ENCODE measurements at places on chromosomes 7 and 10. TPM values are rescaled to one million over a fixed set of nuclear protein-coding genes. Genes with fewer than 3 reads are reported as not detected.

DNA sequence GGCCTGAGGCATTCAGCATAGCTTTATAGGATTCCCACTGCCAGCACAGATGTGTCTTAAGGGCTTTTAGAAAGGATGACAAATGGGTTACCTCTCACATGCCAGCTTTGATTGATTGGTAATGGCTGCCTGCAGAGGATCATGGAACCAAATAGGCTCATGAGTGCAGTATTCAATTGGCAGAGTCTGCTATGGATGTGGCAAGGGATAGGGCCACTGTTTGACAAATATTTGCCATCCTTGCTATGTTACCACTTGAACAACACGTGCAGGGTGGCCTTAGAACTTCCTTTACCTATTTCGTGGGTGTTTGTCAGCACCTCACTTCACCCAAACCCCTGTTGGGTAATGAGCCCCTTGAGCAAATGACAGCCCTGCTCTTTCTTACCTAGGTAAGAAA is 139.2 kb downstream of the C10orf105 start:
- DNase-seq, result no peak

The ITIH2 gene
- total RNA-seq, result not detected

- DNase-seq, result no peak
Observed at GRCh38 chr7:27250557-27251070, 8.0 kb downstream of the EVX1 start.

The MAT1A gene
- not detected for total RNA-seq

The ECHS1 gene
- total RNA-seq, result 34.0 TPM

The NPTX2 gene
- total RNA-seq, result not detected

DNA sequence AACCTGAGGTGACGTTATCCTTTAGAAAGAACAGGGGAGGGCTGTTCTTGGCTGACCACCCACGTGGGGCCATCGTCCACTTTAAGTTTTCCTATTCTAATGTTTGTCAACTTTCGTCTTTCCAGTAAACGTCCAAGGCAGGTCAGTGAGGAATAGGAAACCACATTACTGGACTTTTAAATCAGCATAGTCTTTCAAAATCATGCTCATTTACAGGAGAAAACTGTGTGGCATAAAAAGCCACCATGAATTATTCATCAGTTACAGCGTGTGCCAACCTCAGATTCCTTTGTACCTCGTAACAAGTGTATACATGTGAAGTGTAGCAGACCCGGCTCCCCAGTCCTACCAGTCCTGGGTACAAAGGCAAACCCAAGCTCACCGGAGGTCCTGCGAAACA is 25.1 kb upstream of the ABLIM1 start:
- no peak for DNase-seq

DNA sequence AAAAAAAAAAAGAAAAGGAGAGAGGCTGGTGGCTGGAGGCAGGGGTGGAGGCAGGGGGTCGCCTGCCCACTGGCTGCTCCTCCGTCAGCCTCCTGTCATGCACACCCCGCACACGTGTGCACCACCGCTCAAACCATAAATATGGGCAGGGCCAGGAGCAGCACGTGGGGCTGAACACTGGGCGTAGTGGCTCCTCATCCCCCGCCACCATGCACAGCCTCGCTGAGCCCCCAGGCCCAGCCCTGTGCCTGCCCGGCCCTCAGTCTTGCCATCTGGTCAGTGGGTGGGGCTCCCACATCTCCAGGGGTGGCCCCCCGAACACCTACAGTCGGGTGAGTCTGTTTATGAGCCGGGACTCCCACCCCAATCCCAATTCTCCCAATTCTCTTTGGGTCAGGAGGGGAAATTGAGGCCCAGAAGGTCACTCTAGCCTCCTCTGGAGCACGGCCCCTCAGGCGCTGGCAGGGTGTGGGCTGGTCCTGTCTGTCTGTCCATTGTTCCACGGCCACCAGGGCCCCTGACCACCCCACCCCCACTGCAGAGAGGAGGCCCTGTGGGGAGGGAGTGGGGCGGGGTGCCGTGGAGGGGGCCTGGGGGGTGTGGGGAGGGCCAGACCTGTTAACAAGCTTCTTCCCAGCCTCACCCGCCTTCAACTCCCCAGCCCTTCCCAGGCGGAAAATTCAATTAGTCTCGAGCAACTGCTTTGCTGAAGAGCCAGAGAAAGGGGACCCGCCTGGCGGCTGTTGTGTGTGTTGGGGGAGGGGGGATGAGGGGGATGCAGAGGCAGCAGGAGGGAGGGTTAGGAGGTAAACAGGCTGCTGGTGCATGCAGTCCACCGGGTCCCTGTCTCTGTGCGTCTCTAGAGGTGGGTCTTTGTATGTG is 19.5 kb upstream of the GRIFIN start:
- no peak for DNase-seq

The CHAT gene
- total RNA-seq, result not detected

The OR13A1 gene
- not detected for total RNA-seq

DNA sequence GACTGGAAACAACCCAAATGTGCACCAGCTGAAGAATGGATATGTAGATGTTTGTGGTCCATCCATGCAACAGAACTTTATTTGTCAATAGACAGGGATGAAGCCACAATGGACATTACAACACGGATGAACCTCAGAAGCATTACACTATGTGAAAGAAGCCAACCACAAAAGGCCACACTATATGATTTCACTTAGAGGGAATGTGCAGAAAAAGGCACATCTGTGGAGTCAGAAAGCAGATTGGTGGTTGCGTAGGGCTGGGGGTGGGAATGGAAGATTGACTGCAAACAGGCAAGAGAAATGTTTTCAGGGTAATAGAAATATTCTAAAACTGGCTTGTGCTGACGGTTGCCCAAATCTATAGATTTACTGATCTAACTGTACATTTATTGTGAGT is 34.3 kb upstream of the WASHC2A start:
- DNase-seq, result no peak

- no peak for DNase-seq
Observed at GRCh38 chr10:102480396-102480795, 22.1 kb downstream of the ACTR1A start.

DNA sequence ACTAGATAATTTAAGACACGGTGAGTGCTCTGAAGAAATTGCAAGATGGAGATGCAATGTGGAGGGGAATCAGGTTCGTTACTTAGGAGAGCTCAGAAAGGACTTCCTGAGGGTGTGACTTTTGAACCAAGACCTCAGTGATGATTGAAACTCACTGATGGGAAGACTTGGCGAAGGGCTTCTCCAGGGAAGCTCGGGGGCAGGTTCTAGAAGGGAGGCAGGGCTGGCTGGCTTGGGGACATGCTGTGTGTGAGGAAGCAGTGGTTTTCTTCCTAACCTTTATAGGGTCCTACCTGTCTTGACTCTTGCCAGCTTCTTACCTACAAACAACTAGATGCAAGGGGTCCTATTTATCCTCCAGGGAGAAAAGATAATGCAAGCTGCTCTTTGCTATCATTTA is 637.9 kb downstream of the ACTR3B start:
- no peak for DNase-seq

The SNX8 gene
- total RNA-seq, result 25.0 TPM

The FAM237B gene
- not detected for total RNA-seq

- DNase-seq, result no peak
Observed at GRCh38 chr10:101261702-101262101, 32.4 kb upstream of the LBX1 start.

DNA sequence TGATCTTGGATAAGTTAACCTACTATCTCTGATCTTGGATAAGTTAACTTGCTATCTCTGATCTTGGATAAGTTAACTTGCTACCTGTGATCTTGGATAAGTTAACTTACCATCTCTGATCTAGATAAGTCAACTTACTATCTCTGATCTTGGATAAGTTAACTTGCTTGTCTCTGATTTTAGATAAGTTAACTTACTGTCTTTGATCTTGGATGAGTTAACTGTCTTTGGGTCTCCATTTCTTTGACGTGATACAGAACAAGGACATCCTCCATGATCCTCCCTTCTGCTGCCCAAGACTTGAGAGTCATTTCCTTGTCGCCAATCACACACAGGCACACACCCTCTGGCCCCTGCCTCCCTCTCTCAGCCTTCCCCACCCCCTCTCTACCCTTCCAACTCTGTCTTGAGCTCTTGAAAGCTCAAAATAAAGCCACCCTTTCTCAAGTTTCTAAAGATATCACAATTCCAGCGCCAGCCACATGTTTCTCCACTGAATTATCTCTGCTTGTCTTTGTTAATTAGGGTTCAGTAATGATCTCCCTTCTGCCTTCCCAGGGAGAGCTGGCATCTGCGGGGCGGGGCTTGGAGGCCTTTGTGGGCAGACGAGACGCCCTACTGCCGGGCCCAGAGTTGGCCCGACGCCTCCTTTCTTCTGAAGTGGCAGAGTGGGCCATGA is 85.1 kb upstream of the GTF2I start:
- DNase-seq, result no peak

- DNase-seq, result no peak
Observed at GRCh38 chr7:31336202-31337001, 4.1 kb downstream of the NEUROD6 start.

The HOXA3 gene
- total RNA-seq, result not detected
